Left renal cortex interstitium (tissue), 4 donors: ENCODE measurements at places on chromosomes 2 and 18. TPM values are rescaled to one million over a fixed set of nuclear protein-coding genes. Genes with fewer than 3 reads are reported as not detected.

Gene SERPINB2
- 0.10 TPM for polyA plus RNA-seq

Gene ZNF385B
- polyA plus RNA-seq: 11.5 TPM

Gene TEX44
- not detected for polyA plus RNA-seq

Gene ACADL
- polyA plus RNA-seq: 20.3 TPM

Gene UGT1A4
- not detected for polyA plus RNA-seq

Gene GAD1
- 0.64 TPM for polyA plus RNA-seq

Gene RPRM
- polyA plus RNA-seq: 8.3 TPM

DNA sequence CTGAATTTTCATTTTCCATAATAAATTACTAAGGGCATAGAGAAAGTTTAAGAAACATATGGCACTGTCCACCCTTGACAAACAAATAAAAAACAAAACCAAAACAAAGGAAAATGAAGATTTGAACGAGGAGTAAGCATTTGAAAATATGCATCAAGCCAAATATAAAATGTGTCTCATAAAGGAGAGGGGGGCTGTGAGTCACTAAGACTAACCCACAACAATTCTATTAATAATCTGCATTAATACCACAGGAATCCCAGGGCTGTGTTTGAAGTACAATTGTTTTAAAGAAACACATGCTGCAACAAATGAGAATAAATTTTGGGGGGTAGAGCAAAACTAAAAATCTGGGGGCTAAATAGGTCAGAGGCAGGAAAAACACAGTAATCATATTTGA lies 53.8 kb upstream of the STK17B start:
- DNase-seq: no peak

DNA sequence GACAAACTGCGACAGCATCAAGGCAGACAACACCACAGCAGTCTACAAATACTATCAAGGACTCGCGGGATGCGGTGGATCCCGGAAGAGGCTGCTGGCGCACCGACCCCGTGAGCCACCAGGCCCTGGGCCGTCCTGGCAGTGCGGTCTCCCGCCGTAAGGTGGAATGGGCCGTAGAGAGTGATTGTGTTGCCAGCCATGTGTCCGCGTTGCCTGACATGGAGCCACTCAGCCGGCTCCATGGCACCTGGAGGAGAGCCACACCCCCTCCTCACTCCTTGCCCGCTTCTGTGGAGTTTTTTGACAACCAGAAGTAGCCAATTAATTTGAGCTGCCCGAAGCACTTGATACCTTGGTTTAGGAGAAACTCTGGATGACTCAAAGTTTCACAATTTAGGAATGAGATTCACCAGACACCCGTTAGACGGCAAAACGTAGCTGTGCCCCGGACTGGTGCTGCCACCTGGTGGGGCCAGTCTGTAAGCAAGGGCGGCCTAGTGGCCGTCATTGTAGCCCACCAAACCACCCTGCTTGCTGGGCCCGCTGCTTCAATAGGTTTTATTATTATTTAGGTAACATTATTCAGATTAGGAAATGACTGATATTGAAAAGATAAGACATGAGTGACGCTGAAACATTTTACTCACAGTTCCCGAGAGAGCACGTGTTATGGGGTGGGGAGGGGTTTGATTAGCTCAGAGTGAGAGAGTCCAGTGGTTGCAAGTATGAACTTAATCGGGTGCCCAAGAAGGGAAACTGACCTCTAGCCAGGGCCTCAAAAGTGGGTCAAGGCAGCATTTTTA lies 10.2 kb upstream of the IMP4 start:
- DNase-seq: no peak

DNA sequence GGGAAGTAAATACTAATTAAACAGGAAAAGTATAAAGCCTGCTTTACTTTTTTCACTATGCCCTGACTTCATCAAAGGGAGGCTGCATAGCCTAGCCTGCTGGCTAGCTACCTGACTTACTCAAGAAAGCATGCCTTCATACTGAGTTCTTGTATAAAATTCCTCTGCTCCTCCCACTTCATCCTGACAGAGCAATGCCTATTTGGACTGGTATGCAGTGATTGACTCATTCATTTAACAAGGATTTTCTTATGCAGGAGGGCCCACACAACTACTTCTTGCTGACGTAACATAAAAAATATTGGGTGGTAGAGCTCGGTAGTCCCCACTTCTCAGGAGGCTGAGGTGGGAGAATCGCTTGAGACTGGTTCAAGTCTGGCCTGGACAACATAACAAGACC lies 70.5 kb downstream of the PRPF40A start:
- no peak for DNase-seq

DNA sequence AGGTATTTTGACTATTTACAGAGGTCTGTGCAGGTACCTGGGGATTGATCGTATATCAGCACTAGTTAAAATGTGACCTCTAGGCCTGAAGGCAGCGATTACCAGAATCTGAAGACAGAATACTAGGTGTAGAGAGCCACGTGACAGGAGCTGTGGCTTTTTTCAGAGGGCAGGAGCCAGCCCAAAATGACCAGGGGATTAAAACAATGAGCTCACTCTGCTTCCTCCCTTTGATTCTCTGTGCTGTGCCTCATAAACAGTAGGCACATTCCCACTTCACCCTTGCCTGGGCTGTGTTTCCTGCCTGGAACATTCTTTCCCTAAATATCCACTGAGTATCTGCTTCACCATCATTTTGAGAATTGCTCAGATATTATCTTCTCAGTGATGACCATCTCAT lies 15.2 kb downstream of the ITGAV start:
- DNase-seq: no peak

GRCh38 chr2:168029071-168029470 lies 218.3 kb downstream of the STK39 start:
- DNase-seq: no peak

DNA sequence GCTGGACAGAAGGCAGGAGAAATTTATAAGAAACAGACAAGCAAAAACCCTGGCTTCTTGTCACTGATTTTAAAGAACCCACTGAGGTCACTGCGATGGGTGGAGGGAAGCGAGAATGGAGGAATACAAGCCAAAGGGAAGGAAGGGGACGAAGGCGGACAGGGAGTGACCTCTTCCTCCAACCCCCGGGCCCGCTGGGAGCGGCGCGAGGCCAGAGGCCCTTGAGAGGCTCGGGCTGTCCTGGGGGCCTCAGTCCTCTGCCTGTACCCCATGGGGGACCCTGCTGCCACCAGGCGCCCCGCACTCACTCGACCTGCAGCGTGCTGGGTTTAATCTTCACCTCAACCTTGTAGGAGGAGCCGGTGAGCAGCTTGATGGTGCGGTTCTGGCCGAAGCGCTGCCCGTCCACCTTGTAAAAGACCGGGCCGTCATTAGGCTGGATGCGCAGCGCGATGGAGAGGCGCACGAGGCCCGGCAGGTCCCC lies 793 bp downstream of the CNRIP1 start:
- DNase-seq: peak; percentile 11

DNA sequence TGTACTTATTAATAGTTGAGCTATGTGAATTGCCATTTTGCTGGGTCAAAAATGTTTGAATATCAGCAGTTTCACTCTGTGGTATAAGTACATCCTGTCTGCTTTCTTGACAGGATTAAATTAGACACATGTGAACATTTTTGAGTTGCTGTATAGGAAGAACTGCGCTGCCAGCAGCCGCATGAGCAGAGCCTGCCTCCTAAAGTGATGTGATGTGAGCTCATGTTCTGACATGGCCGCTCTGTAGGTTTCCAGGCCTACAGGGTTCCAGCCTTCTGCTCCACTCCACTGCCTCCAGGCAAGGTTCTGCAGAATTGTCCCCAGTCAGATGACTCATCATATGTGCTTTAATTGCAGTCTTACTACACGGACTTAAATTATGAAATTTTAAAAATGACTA lies 119.7 kb upstream of the NFATC1 start:
- DNase-seq: no peak

- DNase-seq: no peak
Observed at GRCh38 chr18:67788310-67789164, 272.0 kb upstream of the DSEL start.

DNA sequence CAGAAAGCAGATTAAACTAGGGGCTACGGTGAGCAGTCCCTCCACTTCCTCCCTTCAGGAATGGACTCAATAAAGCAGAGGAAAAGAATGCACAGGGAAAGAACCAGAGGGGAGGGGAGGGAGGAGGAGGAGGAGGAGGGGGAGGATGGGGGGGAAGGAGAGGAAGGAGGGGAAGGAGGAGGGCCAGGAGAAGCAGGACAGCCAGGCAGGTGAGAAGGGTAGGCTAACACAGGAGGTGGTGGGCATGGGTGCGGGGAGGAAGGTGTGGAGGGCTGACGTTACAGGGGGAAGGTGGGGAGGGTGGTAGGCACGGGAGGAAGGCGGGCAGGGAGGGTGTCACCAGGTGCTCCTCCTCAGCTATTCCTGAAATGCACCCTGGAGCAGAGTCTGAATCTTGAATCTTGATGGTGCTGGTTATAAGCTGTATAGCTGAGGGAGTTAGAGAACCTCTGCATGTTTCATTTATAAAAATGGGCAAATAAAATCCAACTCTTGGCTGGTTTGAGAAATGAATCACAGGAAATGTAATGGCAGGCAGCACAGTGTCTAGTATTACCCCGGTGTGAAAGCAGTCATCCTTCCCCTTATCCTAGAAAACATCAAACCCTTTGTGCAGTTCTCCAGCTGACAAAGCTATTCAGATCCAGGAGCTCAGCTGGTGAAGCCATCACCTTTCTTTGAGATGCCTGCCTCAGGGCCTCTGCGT lies 3.4 kb downstream of the TMEM18 start:
- no peak for DNase-seq

DNA sequence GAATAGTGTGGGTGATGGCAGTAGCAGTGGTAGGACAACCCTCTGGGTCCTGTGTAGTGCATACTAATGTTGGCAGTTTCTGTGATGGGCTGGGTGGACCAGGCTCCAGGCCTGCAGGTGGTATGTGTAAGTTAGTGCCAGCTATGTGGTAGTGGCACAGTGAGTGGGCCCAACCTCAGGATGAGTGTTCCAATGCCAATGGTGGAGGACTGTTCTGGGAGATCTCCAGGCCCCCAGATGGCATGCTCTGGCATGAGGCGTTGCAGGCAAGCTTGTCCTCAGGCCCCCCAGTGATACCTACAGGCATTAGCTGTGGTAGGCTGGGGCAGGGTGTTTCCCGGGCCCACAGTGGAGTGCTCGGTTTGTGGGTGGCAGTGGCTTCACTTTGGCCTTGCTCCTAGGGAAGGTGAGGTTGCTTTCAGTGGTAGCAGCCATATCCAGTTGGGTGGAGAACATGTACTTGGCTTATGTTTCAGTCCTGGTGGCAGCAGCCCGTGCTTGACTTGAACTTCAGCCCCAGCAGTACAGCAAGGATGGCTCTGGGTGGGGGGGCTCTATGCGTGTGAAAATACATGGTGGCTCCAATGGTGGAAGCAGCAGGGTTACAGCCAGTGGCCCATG lies 32.4 kb downstream of the TEX51 start:
- no peak for DNase-seq

DNA sequence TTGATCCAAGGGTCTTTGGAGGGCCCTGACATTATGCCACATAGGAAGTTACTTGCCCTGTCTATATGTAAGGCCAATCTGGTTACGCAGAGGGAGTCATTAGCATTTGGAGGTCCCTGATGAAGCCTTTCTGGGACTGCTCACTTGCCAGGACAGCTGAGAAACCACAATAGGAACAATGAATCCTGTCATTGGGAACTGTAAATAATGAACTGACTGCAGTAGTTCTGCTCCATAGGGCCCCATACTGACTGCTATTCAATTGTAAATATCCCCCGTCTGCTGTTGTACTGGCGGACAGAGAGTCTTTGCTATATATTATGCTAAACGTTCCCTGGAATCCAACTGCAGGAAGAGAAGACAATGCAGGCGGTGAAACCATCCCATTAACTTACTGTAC lies 149.4 kb upstream of the DCC start:
- no peak for DNase-seq

DNA sequence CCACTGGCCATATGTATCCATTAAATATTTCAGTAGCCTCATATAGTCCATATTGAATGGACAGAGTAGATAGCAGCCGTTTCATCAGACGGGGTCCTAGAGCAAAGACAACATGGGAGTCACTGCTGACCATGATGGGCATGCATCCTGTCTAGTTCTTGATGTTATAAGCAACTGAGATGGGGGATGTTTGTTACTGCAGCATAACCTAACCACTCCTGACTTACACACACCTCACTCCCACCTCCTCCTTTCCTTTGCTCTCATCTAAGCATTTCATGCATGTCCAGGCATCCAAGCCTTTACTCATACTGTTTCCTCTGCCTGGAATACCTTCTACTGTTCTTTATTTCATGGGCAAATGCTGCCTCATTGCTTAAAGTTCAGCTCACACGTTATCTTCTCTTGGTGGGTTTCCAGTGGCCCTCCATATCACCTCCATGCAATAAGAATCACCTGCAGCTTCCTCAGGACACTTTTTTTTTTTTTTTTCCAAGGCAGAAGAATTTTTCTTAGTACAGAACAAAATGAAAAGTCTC lies 87.8 kb downstream of the DDX1 start:
- no peak for DNase-seq

DNA sequence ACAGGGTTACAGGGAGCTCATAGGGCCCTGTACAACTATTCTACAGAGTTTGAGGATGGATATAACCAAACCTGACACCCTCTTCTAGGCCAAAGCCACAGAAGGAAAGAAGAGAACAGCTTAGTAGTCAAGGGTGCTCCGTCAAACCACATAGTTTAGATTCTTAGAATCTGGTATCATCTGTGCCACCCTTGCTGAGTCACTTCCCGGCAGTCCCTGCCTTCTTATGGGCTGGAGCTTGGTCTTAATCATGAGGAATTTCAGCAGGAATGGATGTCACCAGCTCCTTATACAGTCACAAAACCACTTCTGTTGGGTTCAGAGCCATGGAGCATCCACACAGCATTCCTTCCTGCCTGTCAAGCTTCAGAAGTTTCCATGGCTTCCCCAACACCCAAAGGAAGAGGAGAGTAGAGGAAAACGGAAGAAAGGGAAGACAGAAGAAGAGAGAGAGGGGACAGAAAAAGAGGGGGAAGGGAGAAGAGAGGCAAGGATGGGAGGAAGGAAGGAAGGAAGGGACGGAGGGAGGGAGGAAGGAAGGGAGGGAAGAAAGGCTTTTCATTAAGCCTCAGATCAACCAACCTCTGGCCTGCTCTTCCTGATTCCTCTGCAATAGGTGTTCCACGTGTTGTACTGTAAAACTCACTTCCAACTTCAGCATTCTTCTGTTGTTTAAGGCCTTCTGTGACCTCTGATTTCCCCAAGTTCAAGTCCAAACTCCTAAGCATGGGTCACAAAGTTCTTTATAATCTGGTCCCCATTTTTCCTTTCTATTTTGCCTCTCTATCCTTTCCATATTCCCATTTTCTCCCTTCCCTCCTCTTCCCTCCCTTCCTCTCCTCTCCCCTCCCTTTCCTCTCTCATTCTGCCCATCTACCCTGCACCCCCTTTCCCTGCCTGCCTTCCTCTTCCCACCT lies 246.1 kb upstream of the TNP1 start:
- no peak for DNase-seq

- no peak for DNase-seq
Observed at GRCh38 chr2:237423891-237424290, 9.9 kb upstream of the COL6A3 start.
